ENCODE measurements at places on chromosomes 2 and 18.

DNA sequence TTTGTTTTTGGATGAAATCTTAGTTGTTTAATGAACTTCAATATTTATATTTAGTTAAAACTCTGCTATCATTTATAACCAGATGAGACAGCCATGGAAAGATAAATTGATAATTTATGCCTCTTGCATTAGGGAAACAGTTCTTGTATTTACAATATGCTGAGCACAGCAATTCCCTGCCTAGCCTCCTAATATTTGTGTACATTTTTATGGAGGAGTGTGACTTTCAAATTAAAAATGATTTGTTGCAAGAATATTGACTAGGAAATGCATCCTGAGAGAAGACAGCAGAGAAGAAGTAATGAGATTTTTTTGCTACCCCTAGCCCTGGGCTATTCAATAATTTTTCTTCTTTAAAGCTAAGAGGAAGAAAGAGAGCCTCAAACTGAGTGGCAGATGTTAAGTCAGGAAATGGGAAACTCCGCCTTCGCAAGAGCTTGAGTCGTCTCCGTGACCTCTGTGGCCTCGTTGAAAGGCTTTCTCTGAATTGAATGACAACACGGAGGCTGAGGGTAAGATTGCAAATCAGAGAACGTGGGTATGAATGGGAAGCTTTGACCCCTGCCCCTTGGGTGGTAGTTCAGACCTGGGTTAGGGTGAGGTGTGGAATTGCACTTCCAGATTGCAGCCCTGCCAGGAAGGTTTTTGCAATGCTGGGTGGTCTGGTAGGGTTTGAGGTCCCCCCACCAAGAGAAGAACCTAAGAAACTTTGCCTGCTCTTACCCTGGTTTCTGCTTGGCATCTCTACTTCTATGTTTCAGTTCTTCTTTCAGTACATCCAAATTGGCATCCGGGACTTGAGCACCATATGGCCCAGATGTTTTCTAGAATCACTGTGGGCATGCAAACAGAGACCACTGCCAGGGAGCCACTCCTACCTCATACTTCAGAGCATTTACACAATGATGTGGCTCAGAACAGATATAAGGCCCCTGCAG is 210.3 kb upstream of the RBMS1 start:
- DNase-seq, result peak; percentile 45

- DNase-seq, result no peak
Measured at GRCh38 chr2:215746226-215746886, 267.0 kb downstream of the MREG start.

GRCh38 chr2:154477319-154477718 is 221.2 kb upstream of the KCNJ3 start:
- no peak for DNase-seq

GRCh38 chr2:70548233-70548632 is 5.4 kb downstream of the TGFA start:
- no peak for DNase-seq

GRCh38 chr2:232038251-232038880 is 76.9 kb downstream of the DIS3L2 start:
- DNase-seq, result no peak

GRCh38 chr2:182098648-182099047 is 113.0 kb downstream of the PPP1R1C start:
- no peak for DNase-seq

DNA sequence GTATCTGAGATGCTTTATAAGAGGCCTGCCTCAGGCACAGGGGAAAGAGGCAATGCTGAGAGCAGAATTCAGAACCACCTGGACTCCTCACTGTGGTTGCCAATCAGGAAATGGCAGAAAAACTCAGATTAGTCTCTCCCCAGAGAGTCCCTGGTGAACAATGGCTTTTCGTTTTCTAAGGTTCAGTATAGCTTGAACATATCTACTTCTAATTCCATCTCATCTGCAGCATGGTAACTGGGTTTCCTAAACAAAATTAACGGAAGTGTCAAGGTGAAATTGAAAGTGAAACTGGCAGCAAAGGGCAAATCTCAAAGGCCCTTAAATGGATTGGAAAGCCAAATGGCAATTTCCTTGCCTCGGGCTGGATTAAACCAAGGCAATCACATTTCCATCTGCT is 480.2 kb upstream of the ACVR2A start:
- DNase-seq, result peak; percentile 4

- no peak for DNase-seq
Measured at GRCh38 chr2:235287375-235287733, 206.5 kb upstream of the AGAP1 start.

DNA sequence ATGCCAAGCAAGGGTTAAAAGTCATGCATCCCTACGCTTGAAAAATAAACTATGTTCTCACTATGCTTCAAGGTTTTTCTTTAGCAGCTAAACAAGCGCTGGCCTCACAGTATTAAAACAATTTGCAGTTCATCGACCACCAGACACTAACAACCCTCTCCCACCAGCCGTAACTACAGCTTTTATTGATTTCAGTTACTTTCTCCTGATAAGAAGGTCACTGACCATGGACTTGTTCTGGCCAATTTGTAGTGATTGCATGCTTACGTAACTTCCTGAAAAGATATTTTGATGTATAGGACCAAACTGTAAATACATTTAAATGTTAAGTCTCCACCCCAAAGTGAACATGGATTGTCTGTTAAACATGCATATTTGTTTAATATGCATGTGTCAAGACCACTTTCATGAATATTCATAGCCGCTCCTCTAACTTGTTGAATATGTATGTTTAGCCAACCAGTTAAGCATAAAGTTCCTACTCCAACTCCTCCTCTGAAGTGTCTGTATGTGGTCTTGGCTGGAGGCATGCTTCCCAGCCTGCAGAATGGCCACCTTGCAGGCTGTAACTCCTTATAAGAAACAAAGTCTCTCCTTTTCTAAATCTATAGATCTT is 1.7 kb upstream of the THOC1 start:
- no peak for DNase-seq

DNA sequence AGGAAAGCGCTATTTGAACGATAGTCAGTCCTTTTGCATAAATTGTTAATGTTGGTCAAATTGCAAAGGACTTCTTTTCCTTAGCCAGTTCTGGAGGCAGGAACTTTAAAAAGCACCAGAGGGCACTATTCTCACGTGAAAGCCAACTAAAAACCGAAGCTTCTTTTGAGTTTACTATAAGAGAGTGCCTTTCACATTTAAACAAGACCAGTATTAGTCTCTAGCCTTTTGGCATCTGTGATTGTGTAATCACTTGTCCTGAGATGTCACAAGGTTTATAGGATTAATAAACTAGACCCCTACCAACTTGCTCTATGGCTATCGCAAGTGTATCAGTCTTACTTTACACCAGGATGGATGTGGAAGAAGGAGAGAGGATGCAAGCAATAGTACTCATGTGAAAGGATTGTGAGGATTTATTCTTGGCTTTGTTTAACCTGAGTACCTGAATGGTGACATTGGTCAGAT is 14.4 kb upstream of the STAT4 start:
- peak; percentile 41 for DNase-seq

DNA sequence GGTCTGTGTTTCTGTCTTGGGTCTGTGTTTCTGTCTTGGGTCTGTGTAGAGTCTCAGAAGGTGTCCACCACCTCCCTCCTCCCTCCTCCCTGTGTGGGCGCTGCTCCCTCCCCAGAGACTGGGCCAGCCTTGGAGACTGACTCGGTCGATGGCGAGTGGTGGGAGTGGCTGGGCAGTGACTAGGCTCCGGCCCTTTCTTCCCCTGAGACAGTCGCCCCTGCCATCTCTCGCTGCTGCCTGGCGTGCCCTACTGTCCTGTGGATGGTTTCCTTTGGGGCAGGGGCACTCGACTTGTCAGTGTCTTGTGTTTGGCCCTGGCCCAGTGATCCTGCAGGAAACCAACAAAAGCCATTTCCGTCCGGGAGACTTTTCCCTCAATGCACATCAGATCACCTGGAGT is 215.8 kb downstream of the NDUFA10 start:
- no peak for DNase-seq

GRCh38 chr18:67145586-67146292 is 370.8 kb downstream of the DSEL start:
- DNase-seq, result no peak

DNA sequence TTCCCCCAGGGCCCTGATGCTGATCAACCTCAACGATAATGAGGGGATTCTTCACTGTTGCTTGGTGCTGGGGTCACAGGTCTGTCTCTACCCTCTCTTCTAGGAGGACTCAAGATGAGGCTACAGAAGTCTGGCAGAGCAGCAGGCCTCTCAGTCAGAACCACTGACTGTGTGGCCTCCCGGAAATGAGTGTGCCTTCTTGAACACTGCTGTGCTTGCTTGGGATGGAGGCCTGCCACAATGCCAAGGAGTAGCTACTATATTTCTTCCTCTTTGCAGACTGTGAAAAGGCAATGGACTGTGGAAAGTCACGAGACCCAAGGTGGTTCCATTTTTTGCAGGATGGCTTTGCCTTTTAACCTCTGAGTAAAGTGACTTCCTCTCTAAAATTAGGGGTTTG is 5.8 kb upstream of the HOXD1 start:
- DNase-seq, result no peak

- no peak for DNase-seq
Measured at GRCh38 chr2:162343492-162343823, 474 bp upstream of the GCA start.

- DNase-seq, result no peak
Measured at GRCh38 chr18:66013969-66014368, 263.2 kb downstream of the CDH7 start.

DNA sequence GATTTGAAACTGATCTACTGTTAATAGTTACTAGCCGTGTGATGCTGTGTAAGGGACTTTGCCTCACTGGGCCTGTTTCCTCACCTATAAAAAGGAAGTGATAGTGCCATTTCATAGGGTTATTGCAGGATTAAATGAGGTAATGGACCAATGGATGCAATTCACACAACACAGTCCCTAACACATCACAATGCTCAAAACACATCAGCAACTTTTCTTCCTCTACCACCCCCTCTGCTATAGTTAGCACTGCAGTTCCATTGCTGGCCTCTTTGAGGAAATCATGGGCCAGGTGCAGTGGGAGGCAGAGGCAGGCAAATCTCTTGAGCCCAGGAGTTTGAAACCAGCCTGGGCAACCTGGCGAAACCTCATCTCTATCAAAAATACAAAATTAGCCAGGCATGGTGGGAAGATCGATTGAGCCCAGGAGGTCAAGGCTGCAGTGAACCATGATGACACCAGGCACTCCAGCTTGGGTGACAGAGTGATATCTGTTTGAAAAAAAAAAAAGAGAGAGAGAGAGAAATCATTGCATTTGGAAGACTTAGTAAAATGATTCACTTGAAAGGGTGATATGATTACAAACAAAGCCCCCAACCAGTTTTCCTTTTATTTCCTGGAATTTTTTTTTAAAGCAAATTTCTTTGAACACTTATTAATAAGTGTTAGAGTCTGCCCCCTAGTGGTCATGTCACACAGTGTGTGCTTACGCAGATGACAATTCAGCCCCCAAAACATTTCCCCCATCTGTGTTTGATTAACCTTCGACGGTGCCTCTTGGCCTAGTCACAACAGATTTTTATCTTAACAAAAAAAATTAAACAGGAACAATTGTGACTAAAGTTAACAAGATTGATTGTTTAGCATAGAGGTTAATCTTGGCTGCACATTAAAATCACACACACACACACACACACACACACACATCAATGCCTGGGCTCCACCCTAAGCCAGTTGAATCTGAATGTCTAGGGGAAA is 88.6 kb upstream of the BCL11A start:
- peak; percentile 47 for DNase-seq

DNA sequence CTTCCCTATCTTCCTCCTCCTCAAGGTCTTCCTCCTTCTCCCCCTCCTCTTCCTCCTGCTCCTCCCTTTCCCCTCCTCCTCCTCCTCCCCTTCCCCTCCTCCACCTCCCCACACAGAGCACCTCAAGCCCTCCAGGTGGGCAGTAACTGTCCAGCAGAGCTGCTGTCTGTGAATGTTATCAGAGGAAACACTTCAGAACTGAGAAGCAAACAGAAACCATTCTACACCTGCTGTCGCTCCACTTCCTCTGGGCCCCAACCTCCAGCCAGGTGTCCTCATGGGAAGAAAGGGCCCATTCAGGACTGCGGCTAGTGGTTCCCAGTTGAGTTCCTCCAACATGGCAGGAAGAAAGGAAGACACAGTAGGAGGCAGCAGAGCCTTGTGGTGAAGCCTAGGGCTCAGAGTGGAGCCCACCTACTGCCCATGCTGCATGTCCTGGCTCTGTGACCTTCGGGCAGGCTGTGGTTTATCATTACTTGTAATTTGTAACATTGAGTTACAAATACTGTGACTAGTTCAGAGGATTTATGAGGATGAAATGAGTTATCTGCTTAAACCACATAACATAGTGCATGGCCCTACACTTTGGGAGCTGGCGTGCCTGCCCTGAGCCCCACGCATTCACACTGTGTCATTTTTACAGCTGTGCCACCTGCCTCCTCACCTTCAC is 165.9 kb upstream of the ID2 start:
- DNase-seq, result no peak

GRCh38 chr2:148719195-148719749 is 74.7 kb downstream of the EPC2 start:
- DNase-seq, result no peak

DNA sequence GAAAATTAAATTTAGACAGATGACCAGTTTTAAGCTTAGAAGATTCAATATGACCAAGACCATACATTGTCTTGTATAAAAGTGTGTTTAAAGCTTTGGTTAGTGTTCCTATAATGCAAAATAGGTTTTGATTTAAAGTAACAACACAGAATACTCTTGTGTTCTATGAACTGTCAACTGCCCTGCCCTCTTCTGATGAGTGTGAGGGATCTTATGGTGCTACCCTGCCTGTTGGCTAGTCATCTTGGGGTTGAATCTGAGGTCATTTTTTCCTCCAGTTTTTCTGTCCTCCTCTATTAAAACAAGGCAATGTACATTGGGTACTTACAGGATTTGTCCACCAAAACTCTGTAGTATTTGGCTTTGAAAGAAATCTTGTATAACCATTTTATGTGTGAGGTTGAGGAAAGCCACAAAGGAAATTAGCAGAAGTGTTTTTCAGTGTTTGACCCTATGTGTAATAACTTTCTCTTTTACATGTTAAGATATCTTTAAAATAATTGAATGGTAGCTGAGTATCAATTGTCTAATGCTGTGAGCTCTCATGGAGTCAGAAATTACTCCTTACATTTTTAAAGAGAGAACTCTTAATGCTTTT is 129.1 kb downstream of the SPTBN1 start:
- no peak for DNase-seq

DNA sequence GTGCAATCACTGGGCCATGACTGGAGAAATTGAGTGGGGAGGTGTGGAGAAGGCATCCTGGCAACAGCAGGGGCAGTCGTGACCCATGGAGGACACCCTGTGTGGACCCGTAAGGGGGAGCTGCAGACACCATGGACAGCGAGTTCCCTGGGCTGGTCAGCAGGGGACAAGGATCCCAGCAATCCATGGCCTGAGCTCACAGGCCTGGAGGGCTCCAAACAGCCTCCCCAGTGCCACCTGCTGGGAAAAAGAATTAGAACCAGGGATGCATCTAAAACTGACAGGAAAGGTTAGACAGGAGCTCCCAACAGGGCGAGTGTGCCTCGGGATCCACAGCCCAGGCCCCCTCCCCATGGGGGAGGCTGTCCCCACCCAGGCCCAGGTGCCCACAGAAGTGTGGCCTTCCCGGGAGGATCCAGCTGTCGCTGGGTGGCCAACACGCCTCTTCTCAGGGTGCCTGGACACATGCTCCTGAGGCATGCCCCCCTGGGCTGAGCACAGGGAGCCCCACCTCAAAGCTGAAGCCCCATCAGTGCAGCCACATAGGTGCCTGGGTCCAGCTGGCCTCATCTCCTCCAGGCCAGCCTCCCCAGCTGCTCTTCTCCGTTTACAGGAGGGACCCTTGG is 20.5 kb upstream of the KIF1A start:
- DNase-seq, result peak; percentile 31
